ENCODE measurements at places on chromosomes 1 and 21.

- DNase-seq: no peak
Observed at GRCh38 chr1:32743380-32744070, 41.0 kb upstream of the SYNC start.

GRCh38 chr1:163093169-163093568 is 24.0 kb downstream of the RGS4 start:
- no peak for DNase-seq

DNA sequence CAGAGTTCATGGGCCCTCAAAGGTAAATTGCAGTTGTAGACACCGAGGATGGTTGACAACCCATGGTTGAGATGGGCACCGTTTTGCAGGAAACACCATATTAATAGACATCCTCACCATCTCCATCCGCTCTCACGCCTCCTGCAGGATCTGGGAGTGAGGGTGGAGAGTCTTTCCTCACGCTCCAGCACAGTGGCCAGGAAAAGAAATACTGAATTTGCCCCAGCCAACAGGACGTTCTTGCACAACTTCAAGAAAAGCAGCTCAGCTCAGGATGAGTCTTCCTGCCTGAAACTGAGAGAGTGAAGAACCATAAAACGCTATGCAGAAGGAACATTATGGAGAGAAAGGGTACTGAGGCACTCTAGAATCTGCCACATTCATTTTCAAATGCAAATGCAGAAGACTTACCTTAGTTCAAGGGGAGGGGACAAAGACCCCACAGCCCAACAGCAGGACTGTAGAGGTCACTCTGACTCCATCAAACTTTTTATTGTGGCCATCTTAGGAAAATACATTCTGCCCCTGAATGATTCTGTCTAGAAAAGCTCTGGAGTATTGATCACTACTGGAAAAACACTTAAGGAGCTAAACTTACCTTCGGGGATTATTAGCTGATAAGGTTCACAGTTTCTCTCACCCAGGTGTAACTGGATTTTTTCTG is 9.3 kb downstream of the SLAMF8 start:
- no peak for DNase-seq

- no peak for DNase-seq
Observed at GRCh38 chr21:25383545-25383944, 223.7 kb downstream of the MRPL39 start.

DNA sequence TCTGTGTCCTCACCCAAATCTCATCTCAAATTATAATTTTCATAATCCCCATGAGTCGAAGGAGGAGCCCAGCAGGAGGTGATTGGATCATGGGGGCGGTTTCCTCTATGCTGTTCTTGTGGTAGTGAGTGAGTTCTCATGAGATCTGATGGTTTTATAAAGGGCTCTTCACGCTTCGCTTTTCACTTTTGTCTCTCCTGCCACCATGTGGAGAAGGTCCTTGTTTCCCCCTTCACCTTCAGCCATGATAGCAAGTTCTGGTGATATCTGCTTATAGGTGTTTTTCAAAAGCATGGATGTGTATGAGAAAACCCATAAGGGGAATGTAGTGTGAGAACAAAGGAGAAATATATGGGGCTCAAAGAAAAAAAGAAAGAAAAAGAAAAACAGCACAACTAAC is 405.9 kb upstream of the RGS18 start:
- DNase-seq: no peak

- no peak for DNase-seq
Observed at GRCh38 chr1:11649237-11649623, 5.0 kb downstream of the FBXO2 start.

DNA sequence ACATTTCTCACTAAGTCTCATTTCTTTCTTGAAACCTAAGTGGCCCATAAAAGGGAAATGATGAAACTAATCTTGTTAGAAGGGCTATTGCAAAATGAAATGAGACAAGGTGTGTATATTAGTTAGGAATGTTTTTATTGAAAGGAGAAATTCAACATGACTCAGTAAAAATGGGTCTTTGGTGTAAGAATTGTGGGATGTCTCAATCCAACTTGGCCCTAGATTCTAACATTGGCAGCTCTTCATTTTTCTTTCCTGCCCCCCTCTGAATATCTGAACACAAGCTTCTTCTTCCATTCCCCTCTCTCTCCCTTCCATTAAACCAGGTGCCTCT is 26.8 kb upstream of the TARBP1 start:
- DNase-seq: no peak

DNA sequence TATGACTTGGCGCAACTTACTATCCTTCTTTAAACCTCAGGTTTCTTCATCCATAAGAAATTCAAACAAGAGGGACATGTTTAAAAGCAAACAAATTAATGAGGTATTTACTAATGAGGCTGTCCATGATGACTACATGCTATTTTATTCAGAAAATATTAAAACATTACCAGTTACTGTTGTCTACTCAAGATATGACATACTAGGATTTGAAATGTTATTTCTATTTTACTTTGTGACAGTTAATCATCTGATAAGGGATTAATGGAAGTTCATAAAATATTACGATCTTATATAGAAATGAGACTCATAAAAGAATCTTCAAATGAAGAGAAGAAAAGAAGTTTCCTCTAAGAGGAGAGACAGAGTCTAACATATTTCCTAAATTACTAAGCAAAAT is 80.1 kb downstream of the SPATA6 start:
- no peak for DNase-seq

DNA sequence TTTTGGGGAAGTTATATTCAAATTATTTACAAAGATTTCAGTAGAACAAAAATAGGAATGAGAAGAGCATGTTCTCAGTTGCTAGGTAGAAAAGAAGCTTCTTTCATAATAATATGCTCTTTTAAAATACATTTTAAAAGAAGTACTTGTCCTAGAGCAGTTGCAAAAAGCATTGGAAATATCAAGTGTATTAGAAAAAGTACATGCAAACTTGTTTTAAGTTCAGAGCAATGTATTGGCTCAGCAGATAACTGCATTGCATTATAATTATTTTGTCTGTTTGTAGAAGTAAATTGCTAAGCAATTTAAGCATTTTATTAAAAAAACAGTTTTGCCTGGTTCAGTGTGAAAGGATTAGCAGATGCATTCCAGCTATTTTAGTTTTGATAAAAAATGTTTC is 806.4 kb downstream of the USP25 start:
- DNase-seq: no peak

GRCh38 chr1:117335376-117336086 is 31.7 kb upstream of the MAN1A2 start:
- no peak for DNase-seq
